ENCODE measurements at places on chromosomes 1 and 21.

DNA sequence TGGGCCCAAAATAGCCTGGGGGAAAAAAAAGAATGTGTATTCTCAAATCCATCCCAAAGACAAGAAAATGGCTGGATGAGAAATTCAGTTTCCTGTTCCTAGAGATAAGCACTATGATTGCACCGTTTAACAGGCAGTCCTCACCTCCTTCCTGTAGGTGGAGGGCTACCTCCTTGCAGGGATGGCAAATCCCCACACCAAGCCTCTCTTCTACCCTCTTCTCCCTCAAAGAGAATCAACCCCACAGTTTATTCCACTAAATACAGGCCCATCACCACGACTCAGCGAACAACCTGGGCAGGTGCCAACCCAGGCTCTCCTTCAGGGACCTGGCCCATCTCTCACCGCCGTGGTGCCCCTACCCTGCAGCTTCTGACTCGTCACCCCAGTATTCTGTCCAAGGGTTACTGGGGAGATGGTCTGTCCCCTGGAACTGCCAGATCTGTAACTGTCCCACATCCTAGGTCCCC, 3.4 kb upstream of the CHD5 start:
- DNase-seq = no peak

DNA sequence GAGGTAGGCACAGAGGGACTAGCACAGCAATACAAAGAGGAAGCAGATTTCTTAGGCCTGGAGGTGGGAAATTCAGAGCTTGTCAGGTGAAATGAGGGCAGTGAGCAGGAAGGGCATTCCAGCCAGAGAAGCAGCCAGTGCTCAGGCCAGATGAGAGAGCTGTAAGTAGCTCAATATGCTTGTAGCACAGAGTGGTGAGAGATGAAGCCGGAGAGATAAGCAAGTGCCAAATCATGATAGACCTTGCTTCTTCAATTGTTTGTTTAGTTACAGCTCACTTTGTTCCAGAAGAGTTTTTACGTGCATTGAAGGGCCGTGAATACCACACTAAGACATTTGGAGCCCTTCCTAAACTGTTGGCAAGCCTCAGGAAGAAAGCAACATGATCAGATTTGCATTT, 42.0 kb upstream of the ADAMTS1 start:
- DNase-seq = no peak

DNA sequence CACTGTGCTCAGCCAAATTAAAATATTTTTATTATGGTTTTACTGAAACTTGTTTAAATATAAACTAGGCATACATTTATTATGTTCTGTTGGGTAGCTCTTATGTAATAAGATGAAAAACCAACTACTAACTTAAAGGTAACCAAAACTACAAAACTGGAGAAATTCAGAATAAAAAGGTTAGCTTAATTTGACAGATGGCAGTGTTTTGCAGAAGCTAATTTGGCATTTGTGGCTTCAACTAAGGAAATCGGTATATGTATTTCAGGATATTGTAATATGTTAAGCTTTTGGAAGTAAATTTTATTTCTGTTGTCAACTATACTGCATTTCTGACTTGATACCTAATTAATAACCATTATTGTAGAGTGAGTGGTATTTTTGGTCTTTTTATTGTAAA, 18.8 kb downstream of the USP25 start:
- DNase-seq = no peak

- DNase-seq = no peak
Measured at GRCh38 chr1:71166178-71167173, 85.6 kb upstream of the ZRANB2 start.

DNA sequence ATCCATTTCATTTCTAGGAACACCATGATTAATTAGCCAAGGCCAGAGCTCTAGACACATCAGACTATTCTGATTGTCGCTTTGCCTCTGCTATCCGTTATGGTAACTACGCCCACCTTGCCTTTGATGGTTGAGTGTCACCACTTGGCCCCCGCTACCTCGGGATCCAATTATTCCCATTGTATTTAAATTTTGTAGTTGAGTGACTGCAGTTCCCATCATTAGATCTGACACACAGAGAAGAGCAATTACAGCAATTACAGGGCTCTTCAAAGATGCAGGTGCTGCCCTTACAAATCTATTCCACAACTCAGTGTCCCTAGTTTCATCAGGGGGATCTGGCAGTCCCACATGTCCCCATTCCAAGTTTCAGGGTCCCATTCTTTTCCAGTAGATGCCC, 44.9 kb upstream of the ABCA4 start:
- no peak for DNase-seq

- DNase-seq = no peak
Measured at GRCh38 chr1:2378956-2379732, 12.2 kb downstream of the MORN1 start.

- no peak for DNase-seq
Measured at GRCh38 chr21:45516071-45516670, 26.1 kb downstream of the SLC19A1 start.

DNA sequence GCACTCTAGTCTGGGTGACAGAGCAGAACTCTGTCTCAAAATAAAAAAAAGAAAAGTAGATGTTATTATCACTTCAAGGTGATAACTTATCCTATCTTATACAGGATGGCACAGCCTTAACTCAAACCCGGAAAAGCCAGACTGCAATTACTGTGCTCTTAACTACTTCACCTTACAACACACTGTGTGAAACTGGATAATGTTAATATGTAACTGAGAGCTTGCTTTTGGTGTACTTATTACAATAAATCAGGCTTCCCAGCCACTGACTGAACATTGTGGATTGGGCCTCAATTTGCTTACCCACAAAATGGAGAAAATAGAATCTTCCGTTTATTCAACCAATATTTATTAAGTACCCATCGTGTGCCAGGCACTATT, 1.4 kb downstream of the ORC1 start:
- no peak for DNase-seq

DNA sequence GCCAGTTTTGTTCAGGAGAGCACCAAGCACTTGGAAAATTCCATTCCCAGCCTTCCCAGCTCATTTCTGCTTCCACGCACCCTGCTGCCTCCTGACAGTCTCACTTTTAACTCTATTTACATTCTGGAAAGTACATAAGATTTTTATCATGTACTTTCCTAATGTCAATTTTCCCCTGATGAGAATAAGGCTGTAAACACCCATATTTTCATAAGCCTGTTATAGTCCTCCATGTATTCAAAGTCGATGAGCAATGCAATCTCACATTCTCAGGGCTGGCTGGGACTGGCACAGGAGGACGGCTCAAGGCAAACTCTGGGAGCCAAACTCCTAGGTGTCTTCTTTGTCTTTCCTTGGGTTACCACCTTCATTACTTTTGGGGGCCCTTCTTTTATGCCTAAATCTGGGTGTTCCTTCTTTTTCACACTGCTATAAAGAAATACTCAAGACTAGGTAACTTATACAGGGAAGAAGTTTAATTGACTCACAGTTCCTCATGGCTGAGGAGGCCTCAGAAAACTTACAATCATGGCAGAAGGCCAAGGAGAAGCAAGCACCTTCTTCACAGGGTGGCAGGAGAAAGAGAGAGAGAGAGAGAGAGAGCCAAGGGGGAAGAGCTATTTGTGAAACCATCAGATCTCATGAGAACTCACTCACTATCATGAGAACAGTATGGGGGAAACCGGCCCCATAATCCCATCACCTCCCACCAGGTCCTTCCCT, 94.6 kb downstream of the IGSF21 start:
- DNase-seq = no peak

DNA sequence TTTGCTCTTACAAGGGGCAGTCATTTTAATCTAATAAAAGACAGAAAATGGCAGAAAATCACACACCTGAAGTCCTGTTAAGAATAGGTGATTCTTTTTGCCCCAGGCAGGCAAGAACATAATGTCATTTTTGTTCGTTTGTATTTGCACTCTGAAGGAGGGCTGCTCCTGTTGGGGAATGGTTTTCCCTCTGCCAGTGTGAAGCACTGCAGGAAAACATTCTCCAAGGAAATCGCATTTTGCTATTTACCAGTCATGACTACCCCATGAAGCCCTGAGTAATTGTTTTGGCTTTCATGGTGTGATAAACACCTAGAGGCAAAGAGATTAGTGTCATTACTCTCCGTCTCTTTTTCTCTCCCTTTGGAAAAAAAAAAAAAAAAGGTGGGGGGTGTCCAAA, 345.5 kb downstream of the NTNG1 start:
- DNase-seq = no peak

GRCh38 chr1:101220906-101221305, 15.9 kb upstream of the S1PR1 start:
- DNase-seq = no peak

DNA sequence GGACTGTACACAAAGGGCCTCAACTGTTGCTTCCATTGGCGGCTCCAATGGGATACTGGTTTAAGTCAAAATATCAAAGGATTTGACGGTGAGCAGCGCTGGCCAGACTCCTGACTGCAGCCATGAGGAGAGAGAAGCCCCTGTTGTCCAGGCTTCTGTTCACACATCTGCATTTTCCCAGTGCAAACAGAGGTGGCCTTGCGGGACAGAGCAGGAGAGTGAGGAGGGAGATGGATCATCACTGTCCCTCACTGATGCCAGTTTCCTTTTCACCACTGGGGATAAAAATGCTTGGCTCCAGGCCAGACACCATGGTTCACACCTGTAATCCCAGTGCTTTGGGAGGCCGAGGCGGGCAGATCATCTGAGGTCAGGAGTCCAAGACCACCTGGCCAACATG, 69.2 kb downstream of the SETD4 start:
- no peak for DNase-seq

GRCh38 chr1:114764689-114765088, 6.9 kb upstream of the CSDE1 start:
- DNase-seq = no peak

DNA sequence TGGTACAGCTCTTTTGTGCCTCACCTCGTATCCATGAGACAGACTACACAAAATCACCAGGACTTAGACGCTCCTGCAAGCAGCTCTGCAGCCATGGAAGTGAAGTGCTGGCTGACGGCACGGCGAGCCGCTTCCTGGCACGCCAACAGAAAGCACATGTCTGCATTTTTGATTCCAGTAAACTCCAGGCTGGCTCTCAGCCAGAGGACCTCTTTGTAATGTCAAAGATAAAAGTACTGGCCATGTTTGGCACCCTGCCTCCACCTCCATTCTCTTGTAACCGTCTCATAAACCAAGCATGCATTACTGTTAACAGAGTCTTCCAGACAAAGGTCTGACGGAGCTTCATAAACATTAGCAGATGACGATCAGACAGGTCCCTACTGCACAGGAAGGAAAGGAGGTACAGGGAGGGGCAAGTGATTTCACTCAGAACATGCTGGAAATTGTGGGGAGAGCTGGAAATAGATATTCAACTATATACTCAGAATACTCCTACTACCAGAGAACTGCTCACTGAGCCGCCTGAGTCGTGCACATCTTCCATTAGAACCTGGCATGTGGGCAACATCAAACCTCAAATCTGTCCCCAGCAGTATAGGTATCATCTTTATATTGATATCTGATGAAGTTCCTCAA, 632.0 kb downstream of the SMYD3 start:
- DNase-seq = peak; percentile 53

DNA sequence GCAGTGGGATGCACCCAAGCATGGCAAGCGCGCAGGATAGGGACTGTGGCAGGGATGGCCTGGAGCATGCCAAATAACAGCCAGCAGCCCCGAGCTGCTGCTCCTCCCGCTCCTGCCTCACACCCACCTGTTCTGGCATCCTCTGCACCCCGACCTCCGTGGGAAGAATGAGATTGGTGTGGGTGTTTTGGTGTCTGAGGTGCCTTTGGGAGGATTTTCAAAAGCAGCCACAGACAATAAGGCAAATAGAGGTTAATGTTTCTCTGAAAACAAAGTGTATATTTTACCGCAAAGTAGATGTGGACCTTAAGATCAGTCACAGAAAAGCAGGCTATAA, 35.5 kb downstream of the IGFN1 start:
- DNase-seq = no peak

- DNase-seq = no peak
Measured at GRCh38 chr1:2946999-2947690, 74.1 kb upstream of the ACTRT2 start.

DNA sequence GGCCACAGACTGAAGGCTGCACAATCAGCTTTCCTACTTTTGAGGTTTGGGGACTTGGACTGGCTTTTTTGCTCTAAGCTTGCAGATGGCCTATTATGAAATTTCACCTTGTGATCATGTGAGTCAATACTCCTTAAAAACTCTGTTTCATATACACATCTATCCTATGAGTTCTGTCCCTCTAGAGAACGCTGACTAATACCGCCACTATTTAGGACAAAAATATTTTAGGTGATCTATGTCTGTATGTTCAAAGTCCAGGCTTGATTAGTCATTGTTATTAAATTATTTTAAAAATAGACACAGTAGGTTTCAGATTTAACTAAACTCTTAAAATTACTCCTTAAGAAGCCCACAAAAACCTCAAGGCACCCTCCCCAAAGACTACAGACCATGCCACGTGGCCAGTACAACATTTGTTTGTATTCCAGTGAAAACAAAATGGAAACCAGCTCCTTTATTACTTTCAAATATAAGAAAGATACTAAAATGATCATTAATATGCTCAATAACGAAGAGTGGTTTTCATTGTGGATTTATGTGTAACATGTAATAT, 63.1 kb downstream of the TMPRSS15 start:
- DNase-seq = no peak

DNA sequence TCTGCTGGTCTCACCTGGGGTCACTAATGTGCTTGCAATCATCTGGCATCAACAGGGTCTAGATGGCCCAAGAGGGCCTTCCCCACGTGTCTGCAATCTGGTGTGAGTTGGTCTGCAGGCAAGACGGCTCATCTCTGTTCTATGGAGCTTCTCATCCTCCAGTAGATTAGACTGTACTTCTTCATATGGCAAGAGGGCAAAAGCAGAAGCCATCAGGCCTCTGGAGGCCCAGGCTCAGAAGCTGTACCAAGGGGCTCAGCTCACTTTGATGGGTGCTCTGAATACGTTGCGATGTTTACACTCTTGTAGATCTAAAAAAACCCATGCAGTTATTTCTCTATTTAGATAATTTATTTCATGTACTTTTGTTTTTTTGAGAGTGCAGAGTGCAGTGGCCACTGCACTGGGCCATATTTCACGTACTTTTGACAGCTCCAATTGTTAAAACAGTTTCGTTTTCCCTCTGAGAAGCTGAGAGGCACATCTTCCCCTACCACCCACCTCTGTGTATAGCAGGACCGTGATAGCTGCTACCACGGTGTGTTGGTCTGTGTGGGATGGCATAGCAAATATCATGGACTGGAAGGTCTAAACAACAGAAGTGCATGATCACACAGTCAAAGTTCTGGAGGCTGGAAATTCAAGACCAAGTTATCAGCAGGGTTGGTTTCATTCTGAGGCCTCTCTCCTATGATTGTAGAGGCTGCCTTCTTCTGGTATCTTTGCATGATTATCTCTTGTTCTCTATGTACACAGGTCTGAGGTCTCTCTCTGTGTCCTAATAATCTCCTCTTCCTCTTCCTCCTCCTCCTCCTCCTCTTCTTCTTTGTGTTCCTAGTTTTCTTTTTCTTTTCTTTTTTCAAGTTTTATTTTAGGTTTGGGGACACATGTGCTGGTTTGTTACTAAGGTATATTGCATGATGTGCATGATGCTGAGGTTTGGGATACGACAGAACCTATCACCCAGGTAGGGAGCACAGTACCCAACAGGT, 17.0 kb downstream of the CITED4 start:
- DNase-seq = no peak
